ENCODE measurements at places on chromosomes 12 and 14.
A peak's percentile ranks its signal among the peaks of the same experiment; 100 is the strongest.

DNA sequence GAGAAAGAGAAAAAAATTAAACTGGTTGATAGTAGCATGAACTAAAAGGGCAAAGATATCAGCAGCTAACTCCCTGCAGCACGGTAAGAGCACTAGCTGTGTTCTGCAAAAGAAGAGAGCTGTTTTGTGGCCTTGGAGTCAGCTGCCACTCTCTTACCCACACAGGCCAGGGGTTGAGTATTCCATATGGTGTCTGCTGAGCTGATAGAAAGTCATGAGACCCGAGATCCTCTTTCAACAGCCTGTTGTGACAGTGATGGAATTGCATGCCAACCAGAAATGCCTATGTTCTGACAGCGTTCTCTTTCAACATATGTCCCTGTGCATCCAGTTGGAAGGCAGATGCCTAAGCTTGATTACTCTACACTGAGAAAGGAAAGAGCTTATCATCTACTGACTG is 39.9 kb downstream of the TMTC1 start:
- DNase-seq, result no peak

- no peak for DNase-seq
Measured at GRCh38 chr12:112615196-112615595, 176.4 kb upstream of the RPH3A start.

DNA sequence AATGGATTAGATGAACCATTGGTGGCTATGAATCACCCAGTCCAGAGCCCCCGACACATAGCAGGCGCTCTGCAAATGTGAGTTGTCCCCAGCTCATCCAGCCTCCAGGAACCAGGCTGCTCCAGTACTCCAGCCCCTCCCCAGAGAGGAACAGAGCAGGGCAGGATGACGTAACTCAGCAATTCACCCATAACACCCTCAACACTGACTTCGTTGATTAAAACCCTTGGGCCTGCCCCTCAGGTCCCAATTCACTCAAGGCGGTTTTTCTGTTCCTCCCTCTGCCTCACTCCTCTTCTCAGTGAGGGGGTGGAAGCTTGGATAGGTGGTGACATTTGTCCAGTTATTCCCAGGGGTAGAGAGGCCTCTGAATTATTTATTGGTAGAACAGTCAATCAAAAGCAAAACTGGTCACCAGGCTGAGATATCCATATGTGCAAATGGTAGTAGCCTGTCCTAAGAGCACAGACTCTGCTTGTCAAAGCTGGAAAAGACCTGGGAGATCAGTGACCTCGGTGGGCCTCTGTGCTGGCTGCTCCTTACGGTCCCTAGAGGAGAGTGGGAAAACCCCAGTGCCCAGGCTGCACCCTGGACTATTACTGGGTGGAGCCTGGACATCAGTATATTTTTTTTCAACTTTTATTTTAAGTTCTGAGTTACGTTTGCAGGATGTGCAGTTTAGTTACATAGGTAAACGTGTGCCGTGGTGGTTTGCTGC is 97.0 kb downstream of the CMKLR1 start:
- DNase-seq, result no peak

DNA sequence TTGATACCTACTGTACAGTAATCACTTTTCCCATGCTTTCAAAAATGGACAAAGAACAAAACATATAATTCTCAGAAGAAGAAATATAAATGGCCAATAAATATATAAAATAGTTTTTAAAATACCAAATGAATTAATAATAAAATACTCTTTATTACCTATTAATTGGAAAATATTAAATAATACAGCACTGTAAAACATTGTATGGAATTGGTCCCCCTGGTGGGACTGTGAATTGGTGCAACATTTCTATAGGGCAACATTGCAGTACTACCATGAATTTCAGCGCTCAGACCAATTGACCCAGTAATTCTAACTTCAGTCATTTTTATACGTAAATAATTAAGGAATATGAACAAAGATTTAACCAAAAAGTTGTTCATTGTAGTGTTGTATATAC is 162.6 kb downstream of the PELI2 start:
- DNase-seq, result no peak

DNA sequence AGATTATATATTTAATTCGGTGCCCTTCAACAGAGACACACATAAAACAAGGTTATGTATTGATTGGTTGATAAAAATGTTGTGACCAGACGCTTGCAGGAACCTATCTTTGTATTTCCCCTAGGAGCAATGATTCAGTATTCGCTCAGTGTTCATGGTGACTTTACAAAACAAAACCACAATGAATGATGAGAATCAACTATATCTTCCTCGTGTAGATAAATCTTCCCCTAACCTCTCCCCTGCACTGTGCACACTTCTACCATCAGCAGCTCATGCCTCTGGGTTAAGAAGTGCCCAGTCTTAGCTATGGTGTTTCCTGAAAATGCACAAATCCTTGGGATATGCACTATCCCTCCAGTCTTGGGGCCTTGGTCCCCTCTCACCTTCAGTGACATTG is 16.3 kb downstream of the RIN3 start:
- DNase-seq, result no peak

- no peak for DNase-seq
Measured at GRCh38 chr14:34701808-34702207, 12.6 kb downstream of the CFL2 start.

DNA sequence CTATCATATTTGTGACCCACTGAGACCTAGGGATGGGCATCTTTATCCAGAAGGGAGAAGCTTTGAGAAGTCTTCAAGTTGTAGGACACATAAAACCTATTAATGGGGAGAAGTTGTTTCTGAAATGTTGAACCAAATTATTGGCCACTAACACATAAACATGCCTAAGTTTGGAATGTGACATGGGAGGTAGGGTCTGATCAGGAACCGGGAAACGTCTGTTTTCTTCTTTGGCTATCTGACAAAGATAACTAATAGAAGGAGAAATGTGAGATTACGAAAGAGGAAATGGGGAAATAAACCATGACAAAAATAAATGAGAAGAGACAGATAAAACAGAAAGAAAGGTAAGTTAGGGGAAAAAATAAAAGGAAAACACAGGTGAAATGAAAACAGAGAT is 425.2 kb downstream of the EGLN3 start:
- no peak for DNase-seq

- DNase-seq, result no peak
Measured at GRCh38 chr12:113766879-113767878, 198.9 kb downstream of the RBM19 start.

DNA sequence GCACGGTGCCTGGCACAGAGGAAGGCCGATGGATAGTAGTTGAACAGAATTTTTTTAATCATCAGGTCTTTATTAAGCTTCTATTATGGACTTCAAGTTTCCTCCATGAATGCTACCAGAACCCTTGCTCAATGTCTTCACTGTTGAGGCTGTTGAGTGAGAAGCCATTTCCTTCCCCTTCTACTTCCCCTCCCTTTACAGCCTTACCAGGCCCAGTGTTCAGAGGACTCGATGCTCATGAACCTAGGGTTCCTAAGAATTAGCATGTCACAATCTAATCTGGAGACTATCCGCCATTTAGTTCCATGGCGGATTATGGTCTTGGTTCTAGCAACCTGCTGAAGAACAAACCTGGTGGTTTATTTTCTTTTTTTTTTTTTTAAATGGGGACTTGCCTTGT is 17.7 kb downstream of the ETV6 start:
- DNase-seq, result no peak

GRCh38 chr14:23357261-23357660 is 4.6 kb upstream of the SLC22A17 start:
- no peak for DNase-seq

GRCh38 chr14:101834397-101834796 is 72.9 kb downstream of the PPP2R5C start:
- no peak for DNase-seq

GRCh38 chr14:53772936-53773335 is 183.7 kb downstream of the BMP4 start:
- no peak for DNase-seq

DNA sequence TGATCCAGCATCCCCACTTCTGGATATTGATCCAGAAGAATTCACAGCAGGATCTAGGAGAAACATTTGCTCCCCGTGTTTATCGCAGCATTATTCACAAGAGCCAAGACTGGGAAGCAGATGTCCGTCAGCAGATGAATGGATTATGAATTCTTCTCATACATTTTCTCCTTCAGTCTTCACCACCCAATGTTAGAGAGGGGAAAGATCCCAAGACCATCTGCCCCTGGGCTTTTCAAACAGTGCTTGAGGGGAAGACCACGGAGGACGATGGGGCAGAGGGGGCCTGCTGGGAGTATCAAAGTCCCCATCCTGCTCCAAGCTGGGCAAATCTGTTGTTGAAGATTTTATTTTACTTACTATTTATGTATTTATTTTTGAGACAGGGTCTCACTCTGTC is 41.1 kb downstream of the SERPINA3 start:
- DNase-seq, result no peak

GRCh38 chr12:51922762-51923505 is 15.6 kb downstream of the ACVRL1 start:
- DNase-seq, result no peak

DNA sequence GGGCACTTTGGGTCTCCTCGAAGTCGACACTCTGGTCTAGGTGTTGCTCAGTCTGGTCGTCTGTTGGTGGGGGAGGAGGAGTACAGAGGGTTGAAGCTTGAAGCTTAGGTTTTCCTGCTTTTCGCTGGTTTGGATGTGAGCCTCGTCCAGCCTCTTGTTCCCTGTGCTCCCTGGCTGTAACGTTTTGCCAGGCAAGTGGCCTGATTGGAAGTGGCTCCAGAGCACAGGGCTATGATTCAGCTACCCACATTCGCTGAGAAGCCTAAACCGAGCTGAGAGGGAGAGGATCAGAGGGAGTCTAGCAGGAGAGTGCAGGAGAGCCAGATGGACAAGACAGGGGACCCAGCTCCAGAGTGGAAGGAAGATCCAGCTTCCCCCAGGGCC is 6.1 kb downstream of the HOXC10 start:
- DNase-seq, result no peak

GRCh38 chr12:106197906-106198623 is 49.8 kb downstream of the CKAP4 start:
- DNase-seq, result no peak

DNA sequence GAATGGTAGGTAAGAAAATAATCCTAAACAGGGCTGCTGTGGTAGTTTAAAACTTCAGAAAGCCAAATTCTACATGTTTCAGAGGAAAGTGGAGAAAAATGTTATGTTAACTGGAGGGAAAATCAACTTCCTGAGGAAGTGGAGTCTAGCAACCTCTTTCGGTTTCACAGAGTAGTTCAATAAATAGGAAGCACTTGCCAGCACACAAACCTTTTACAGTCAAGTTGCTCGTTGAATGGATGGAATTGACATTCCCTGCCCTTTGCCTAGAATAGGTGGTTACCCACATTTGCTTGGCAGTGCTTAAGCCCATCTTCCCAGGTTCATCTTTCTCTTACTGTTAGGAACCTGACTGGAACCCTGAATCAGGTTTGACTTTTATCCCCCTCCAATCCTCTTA is 15.9 kb downstream of the ANKRD13A start:
- no peak for DNase-seq

DNA sequence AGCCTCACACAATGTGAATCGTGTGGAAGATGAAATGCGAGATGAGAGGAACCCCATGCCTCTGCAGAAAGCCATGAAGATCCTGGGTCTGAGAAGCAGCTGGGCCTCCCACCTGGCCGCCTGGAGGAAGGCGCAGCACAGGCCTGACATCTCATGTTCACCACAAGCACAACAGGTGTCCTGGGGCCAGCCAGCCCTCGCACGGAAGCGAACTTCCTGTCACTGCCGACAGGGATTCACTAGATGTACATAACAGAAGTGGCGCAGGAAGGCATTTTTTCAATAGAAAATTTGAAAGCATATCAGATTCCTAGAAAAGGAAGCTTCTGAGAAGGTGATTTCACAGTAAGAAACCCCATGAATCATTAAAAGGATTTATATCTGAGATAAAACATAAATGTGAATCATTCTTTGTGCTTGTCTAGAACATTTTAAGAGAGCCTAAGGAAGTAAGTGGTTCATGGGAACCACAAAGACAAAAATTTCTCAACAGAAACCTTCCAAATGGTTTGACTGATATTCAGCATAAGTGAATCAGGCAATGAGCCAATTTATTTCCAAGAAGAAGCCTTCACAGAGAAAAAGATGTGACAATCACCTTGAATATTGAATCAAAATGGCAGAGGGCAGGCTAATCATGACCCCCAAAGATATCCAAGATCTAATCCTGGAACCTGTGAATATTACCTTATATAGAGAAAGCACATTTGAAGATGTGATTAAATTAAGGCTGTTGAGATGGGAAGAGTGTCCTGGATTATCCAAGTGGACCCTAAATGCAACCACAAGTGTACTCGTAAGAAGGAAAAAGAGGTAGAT is 311.9 kb downstream of the DUSP6 start:
- DNase-seq, result peak; percentile 51

GRCh38 chr14:91274796-91275195 is 30.3 kb upstream of the GPR68 start:
- no peak for DNase-seq

DNA sequence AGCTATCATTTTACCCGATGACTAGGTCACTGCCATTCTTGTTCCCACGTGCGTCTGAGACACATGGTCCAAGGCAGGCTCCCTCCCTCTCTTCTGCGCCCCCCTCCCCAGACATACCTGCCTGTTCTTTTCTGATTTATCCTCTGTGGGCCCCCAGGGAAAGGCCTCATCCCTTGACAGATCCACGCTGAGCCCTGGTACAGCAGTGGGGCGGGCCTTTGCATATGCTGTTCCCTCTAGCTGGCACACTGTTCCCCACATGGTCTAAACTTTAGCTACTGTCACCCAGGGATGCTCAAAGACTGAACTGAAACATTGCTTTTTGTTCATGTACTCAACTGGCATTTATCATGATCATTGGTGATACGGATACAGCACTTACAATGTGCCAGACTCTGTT is 122.5 kb downstream of the SCARB1 start:
- no peak for DNase-seq

- no peak for DNase-seq
Measured at GRCh38 chr14:84566109-84566508, 963.8 kb upstream of the FLRT2 start.

- DNase-seq, result no peak
Measured at GRCh38 chr12:108842361-108842760, 15.0 kb downstream of the SSH1 start.

GRCh38 chr14:77059276-77059915 is 30.9 kb upstream of the IRF2BPL start:
- DNase-seq, result no peak

GRCh38 chr12:87661786-87662377 is 367.3 kb downstream of the C12orf50 start:
- DNase-seq, result no peak

DNA sequence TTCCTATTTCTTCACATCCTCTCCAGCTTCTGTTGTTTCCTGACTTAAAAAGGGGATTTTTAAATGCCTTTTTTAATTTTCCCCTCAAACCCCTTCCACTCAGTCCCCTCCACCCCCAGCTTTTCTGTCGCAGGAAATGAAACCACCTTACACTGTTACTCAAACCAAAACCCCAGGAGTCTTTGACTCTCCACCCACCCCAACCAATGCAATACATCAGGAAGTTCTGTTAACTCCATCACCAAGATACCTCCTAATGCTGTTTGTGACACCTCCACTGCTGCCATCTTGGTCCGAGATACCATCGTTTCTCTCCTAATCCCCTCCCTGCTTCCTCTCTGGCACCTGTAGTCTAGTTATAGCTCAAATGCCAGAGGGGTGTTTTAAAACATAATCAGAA is 25.4 kb upstream of the CPM start:
- DNase-seq, result peak; percentile 19

All from GM12864 (cell line).